ENCODE measurements at places on chromosomes 12 and 14. TPM values are rescaled to one million over a fixed set of nuclear protein-coding genes. Genes with fewer than 3 reads are reported as not detected.
A peak's percentile ranks its signal among the peaks of the same experiment; 100 is the strongest.

Gene SEL1L
- total RNA-seq: 28.0 TPM

Gene RAD9B
- 0.17 TPM for total RNA-seq

- H3K27me3 ChIP-seq: no peaks in the 10 kb centered on the region
- DNase-seq: no peak
- H3K36me3 ChIP-seq: no peaks in the 10 kb centered on the region
- H3K27ac ChIP-seq: no peak overlapping the region
- no peak overlapping the region for H3K4me3 ChIP-seq
- H3K4me1 ChIP-seq: no peaks in the 10 kb centered on the region
These were observed 61.2 kb upstream of the STXBP6 start for GRCh38 chr14:25111061-25111601.

DNA sequence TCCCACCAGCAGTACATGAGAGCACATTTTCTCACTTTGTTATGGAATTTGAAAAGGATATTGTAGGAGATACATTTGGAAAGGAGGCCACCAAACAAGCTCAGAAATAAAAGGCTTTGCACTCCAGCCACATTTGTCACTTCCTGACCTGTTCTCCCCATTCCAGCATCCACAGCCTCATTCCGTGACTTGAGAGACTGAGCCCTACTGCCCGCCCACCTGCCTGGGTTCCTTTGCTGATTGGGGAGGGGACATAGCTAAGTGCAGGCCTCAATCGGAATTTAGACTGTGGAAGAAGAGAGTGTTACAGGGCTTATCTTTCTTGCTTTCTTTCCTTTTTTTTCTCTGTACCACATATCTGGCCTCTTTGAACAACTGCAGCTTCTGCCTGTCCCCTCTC, 735.4 kb upstream of the TMEM132C start:
- no peaks in the 10 kb centered on the region for H3K36me3 ChIP-seq
- no peaks in the 10 kb centered on the region for H3K27me3 ChIP-seq
- peak; percentile 12 for DNase-seq
- H3K4me1 ChIP-seq: no peaks in the 10 kb centered on the region
- no peak overlapping the region for H3K4me3 ChIP-seq

DNA sequence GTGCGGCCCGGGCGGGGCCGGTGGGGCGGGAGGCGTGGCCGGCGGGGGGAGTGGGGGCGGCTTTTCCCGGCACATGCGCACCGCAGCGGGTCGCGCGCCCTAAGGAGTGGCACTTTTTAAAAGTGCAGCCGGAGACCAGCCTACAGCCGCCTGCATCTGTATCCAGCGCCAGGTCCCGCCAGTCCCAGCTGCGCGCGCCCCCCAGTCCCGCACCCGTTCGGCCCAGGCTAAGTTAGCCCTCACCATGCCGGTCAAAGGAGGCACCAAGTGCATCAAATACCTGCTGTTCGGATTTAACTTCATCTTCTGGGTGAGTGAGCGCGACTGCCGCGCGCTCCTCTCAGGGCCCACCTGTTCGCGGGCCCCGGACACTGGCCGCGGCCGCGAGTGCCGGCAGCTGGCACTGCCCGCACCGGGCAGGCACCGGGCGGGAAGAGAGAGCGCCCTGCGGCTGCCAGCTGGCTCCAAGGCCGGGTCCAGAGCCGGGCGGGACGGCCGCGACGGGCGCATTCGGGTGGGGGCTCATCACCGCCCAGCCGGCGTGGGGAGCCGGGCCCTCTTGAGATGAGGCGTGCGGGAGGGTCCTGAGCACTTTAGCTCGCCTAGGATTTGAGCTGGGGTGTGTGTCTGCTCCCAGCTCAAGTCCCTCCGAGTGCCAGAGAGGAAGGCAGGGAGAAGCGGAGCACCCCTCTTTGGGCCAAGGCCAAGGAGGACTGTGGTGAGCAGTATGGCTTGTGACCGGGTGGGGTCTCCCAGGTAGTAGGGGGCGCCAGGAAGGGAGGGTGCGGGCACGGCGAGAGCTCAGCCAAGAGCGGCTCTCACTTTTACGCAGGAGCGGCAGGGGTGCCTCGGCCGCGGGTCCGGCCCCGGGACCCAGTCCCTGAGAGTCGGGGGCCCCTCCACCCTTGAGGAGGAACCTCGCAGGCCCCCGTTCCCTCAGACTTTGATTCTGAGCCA, at the start of gene CD9:
TSS of gene CD9 (plus strand) at position 145 of the 957 bp plus-strand sequence. CDS start at position 245, 100 bp downstream.
- peak; percentile 63 for DNase-seq
- H3K27ac ChIP-seq: no peak within 1 kb of the TSS
- peak within 1 kb of the TSS; percentile 65 for H3K4me3 ChIP-seq
- peaks cover 38% of the 10 kb centered on the region for H3K4me1 ChIP-seq

DNA sequence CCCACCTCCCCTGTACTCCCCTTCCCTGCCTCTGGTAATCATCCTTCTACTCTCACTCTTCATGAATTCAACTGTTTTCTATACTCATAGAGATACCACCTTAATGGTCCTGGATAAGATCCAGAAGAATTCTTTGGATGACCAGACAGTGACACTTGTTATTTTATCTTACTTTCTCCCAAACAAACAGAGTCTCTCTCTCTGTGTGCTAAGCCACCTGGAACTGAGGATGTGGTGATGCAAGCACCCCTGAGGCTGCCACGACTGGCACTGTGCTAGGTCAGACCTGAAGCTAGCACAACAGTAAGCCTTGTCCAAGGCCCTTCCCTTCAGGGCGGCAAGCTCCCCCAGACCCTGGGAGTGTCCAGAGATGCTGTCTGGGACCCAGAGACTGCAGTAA, 250.2 kb downstream of the C12orf50 start:
- H3K27me3 ChIP-seq: no peaks in the 10 kb centered on the region
- no peak for DNase-seq
- H3K4me1 ChIP-seq: no peaks in the 10 kb centered on the region
- H3K27ac ChIP-seq: no peak overlapping the region
- no peaks in the 10 kb centered on the region for H3K36me3 ChIP-seq

DNA sequence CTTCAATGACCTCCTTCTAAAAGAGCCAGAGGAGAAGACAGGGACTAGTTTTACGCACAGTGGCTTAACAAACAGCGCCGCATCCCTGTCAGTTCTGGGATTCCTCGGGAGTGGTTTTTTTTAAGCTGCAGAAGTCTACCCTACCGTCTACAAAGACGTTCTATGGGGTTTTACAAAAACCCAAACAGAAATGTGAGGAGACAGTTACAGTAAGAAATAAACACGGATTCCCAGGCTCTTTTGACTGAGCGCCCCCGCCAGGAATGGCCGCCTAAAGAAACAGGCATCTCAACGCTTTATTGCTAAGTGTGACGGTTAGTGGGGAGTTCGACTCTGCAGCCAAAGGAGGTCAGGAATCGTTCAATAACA, 484 bp downstream of the ALKBH1 start:
- no peaks in the 10 kb centered on the region for H3K27me3 ChIP-seq
- peak; percentile 54 for DNase-seq
- H3K27ac ChIP-seq: no peak overlapping the region
- peaks cover 13% of the 10 kb centered on the region for H3K4me1 ChIP-seq
- H3K36me3 ChIP-seq: peaks cover 4% of the 10 kb centered on the region

- no peak overlapping the region for H3K4me3 ChIP-seq
- H3K4me1 ChIP-seq: no peaks in the 10 kb centered on the region
- H3K27me3 ChIP-seq: no peaks in the 10 kb centered on the region
- no peak for DNase-seq
- no peaks in the 10 kb centered on the region for H3K36me3 ChIP-seq
- H3K27ac ChIP-seq: no peak overlapping the region
These were observed 22.3 kb upstream of the MGP start for GRCh38 chr12:14907953-14908352.

- H3K27ac ChIP-seq: no peak overlapping the region
- H3K4me3 ChIP-seq: no peak overlapping the region
- peaks cover 6% of the 10 kb centered on the region for H3K4me1 ChIP-seq
- H3K36me3 ChIP-seq: no peaks in the 10 kb centered on the region
- no peak for DNase-seq
- no peaks in the 10 kb centered on the region for H3K27me3 ChIP-seq
These were observed 17.7 kb downstream of the SYNE3 start for GRCh38 chr14:95498622-95499353.

GRCh38 chr12:89235189-89235993, 116.9 kb downstream of the DUSP6 start:
- H3K4me1 ChIP-seq: no peaks in the 10 kb centered on the region
- H3K4me3 ChIP-seq: no peak overlapping the region
- no peaks in the 10 kb centered on the region for H3K36me3 ChIP-seq
- no peaks in the 10 kb centered on the region for H3K27me3 ChIP-seq

DNA sequence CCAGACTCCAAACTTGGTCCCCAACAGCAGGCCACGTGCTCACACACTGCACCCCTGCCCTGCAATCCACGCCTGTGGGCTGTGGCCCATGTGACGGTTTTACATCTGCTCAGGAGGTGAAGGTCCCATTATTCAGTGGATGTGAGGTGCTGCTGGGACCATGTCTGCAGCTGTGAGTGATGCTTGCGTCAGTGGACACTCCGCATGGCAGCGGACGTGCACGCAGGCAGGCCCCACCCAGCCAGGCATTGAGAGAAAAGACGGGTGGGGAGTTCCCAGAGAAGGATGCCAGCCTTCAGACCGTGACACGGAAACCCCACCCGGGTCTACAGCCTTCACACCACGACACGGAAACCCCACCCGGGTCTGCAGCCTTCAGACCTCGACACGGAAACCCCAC, 67.6 kb downstream of the NOC4L start:
- no peak overlapping the region for H3K4me3 ChIP-seq
- no peak overlapping the region for H3K27ac ChIP-seq
- DNase-seq: no peak
- peaks cover 90% of the 10 kb centered on the region for H3K27me3 ChIP-seq
- H3K4me1 ChIP-seq: no peaks in the 10 kb centered on the region

DNA sequence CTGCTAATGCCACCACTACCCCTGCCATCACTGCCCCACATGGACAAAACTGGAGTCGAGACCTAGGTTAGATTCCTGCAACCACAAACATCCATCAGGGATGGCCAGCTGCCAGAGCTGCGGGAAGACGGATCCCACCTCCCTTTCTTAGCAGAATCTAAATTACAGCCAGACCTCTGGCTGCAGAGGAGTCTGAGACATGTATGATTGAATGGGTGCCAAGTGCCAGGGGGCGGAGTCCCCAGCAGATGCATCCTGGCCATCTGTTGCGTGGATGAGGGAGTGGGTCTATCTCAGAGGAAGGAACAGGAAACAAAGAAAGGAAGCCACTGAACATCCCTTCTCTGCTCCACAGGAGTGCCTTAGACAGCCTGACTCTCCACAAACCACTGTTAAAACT, 7.1 kb upstream of the OAS2 start:
- H3K27ac ChIP-seq: no peak overlapping the region
- no peak for DNase-seq
- H3K36me3 ChIP-seq: no peaks in the 10 kb centered on the region
- no peak overlapping the region for H3K4me3 ChIP-seq
- H3K27me3 ChIP-seq: no peaks in the 10 kb centered on the region

- no peaks in the 10 kb centered on the region for H3K36me3 ChIP-seq
- peaks cover 6% of the 10 kb centered on the region for H3K27me3 ChIP-seq
- no peak for DNase-seq
- peaks cover 6% of the 10 kb centered on the region for H3K4me1 ChIP-seq
- no peak overlapping the region for H3K27ac ChIP-seq
These were observed 19.1 kb downstream of the LRTM2 start for GRCh38 chr12:1839464-1839863.

GRCh38 chr12:9115731-9116559, at the start of gene A2M:
Gene A2M (minus strand): TSS chr12:9115919. CDS start chr12:9115849, 70 bp downstream.
- no peak within 1 kb of the TSS for H3K4me3 ChIP-seq
- H3K4me1 ChIP-seq: no peaks in the 10 kb centered on the region
- H3K27ac ChIP-seq: no peak within 1 kb of the TSS
- H3K27me3 ChIP-seq: no peaks in the 10 kb centered on the region
- no peak for DNase-seq
